ENCODE measurements at places on chromosomes 5 and 9.

- no peak for DNase-seq
Observed at GRCh38 chr9:126517833-126518356, 95.8 kb upstream of the LMX1B start.

GRCh38 chr9:6551136-6551535 is 94.4 kb downstream of the GLDC start:
- no peak for DNase-seq

DNA sequence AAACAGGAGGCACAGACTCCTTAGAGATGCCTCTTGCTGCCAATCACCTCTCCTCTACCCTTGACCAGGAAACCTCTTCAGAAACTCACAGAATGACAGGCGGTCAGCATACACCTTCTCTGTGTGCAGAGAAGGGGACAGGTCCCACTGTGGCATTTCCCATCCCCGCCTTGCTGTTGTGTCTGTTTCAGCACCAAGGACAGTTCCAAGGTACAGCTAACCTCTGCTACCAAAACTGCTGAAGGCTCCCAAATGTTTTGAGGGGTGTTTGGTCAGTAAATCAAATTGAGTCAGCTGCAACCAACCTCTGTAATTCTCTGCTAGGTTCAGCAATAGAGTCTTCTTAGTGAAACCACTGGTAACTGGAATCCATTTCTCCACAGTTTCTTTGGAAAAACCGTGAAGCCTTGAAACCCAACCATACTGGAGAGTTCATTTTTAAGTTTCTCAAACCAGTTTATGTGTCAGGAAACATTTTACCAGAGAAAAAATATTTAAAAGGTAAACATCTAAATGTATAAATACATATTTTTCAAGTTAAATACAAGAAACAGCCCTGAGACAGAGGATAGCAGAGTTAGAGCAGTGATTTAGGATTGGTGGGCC is 122.0 kb downstream of the DRD1 start:
- no peak for DNase-seq

DNA sequence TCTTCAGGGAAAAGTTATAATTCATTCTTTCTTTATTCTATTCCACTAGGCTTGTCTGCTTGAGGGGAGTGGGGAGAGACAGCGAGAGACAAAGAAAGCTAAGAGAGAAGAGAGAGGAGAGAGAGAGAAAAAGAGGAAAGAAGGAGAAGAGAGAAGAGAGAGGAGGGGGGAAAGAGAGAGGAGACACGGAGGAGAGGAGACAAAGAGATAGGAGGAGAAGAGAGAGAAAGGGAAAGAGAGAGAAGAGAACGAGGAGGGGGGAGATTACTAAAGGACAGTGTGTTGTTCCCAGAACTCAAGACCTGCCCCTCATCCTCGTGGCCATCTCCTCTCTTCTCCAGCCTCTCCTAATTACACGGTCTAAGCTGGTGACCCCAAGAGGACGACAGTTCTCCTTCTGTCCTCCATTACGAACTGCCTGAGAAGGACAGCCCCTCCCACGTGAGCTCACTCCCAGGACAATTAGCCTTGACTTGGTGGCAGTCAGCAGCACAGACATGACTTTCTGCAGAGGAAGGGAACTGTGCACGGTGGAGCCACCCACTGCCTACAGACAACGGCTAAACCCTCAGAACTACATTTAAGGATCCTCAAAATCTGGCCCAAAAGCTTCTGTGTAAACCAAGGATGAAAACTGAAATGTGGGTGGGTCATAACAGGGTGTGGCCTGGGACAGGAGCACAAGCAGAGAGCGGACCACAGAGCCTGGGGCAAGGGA is 99.1 kb downstream of the COL23A1 start:
- DNase-seq, result no peak

DNA sequence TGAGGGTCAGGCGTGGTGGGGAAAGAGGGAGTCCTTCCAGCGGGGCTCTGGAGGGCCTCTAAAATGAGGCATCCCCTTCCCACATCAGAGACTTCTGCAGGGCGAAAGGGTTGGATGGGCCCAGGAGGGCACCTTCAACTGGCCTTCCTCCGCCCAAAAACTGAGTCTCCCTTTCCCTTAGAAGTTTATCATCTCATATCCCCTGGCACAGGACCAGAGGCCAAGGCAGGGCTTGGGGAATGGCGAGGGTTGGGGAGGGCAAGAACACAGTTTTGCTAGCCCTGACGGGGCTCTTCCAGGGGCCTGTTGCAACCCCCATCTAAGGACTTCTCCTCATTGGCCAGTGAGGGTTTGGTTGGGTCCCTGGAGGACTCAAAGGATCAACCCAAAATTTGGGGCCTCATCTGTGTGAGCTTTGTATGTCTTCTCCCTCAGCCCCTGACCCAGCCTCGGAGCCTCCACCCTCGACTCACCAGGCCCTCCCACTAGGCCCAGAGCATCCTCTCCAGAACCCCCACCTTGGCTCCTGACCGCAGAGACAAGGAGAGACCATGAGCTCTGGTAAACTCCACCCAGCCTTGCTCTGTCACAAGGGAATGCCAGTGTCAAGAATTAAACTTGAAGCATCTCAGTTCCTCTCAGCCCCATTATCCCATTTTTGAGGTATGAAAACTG is 24.1 kb downstream of the AQP7 start:
- no peak for DNase-seq

DNA sequence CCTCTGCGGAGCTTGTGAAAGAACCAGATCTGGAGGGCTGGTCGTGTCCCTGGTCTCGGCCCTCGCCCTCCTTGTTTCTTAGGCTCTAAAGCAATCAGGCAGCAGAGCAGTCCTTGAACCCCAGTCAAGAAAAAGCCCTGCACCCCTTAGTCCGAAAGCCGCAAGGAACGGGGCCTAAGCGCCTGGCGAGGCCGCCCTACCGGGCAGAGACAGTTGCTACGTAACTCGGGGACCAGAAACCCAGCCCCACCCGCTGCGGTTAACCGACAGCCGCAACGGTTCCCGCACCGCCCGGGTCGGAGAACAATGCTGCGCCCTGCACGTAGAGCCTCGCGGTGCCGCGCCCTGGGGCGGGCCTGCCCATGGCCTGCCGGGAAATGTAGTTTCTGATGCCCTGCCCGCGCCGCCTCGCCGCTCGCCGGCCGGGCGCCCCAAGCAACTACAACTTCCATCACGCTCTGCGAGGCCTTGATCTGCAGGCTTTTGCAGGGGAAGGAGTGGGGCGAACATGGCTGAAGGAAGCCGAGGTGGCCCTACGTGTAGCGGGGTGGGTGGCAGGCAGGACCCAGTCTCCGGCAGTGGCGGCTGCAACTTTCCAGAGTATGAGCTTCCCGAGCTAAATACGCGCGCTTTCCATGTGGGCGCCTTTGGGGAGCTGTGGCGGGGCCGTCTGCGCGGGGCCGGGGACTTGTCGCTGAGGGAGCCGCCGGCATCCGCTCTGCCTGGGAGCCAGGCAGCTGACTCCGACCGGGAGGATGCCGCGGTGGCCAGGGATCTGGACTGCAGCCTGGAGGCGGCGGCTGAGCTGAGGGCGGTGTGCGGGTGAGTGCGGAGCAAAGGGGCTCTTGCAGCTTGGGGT is at the start of gene SNAPC3:
Gene SNAPC3 (plus strand): TSS at position 505 of the 859 bp plus-strand sequence. CDS start 4 bp downstream, at position 509.
- DNase-seq, result peak; percentile 88

GRCh38 chr9:107630156-107630555 is 140.6 kb upstream of the KLF4 start:
- DNase-seq, result no peak

DNA sequence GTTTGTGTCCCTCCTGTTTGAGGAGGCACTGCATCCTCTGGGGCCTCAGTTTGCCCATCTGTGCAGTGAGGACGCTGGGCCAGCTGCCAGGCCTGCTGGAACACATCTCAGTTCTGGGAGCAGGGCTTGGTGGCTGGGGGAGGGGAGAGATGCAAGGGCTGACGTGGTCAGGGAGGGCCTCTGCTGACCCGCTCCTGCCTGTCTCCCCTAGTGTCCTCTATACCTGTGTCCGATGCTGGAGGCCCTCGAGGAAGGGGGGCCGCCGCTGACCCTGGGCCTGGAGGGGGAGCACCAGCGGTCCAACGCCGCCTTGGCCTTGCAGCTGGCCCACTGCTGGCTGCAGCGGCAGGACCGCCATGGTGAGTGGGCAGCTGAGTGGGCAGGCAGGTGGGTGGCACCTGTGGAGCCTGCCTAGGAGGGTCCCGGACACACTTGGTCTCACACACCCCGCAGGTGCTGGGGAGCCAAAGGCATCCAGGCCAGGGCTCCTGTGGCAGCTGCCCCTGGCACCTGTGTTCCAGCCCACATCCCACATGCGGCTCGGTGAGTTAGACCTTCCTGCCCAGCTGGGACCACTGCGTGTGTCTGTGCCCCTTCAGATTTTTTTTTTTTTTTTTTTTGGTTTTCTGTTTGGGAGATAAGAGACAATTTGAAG is 5.8 kb downstream of the FPGS start:
- no peak for DNase-seq

GRCh38 chr5:1347571-1347970 is 2.7 kb upstream of the CLPTM1L start:
- no peak for DNase-seq

Data from activated T-helper 1 cell treated with Interleukin-2 at 50 U/mL for 16 hours (primary cell).